NCI-H1092 (cell line): ENCODE measurements at places on chromosomes 1 and 21.

- peak; percentile 63 for DNase-seq
Measured at GRCh38 chr1:17239420-17239819, 9.5 kb upstream of the PADI3 start.

DNA sequence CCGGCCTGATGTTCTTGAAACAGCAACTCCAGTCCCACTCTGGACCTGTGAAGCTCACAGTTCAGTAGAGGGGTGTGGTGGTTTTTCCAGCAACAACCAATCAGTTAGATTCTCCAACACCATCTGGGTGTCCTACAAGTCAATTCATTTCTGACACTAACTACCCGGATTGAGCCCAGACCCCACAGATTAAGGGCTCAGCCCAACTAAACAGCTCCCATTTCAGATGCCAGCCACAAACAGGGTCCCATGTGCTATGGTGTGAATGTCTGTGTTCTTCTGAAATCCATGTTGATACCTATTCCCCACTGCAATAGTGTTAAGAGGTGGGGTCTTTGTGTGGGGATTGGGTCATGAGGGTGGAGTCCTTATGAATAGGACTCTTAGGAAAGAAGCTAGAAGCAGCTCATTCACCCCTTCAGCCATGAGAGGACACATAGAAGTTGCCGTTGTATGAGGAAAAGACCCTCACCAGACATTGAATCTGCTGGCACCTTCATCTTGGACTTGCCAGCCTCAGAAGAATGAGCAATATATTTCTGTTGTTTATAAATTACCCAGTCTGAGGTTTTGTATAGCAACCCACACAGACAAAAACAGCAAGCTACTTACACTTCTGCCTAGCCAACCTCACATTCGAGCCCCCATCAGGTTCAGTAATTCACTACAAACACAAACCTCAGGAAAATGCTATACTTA, 53.6 kb downstream of the IRF2BP2 start:
- no peak for DNase-seq

DNA sequence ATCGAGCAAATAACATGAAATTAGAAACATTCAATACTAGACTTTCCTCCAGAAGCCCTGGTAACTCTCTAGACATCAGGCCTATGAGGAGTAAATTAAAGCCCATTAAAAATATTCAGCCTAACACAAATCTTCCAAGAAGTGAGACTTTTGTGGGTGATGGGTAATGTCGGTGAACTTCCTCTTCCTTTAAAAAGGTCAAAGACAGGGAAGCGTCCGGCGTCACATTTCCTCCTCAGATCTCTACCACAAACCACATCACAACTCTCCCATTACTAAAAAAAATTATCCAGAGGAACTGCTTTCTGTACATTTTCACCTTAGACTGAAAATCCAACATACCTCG, 1.4 kb downstream of the EIF4G3 start:
- DNase-seq = no peak

- no peak for DNase-seq
Measured at GRCh38 chr1:119449971-119450370, 35.0 kb downstream of the HSD3B2 start.

DNA sequence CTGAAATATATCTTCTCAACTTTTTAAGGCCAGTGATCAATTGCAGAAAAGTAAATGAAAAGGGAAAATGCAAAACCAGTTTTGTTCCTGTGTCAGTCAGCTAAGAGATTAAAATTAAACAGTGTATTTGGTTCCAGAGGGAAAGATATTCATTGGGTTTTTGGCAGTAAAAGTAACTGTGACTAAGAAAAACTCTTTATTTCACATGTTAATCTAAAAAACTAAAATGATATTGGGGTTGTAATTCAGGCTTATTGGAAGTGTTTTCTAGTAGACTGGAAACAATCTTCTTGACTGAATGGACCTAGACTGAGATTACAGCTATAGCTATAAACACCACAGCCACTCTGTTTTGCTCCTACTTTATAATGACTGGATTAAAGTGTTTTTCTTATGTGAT, 413.9 kb downstream of the ADGRL2 start:
- no peak for DNase-seq

DNA sequence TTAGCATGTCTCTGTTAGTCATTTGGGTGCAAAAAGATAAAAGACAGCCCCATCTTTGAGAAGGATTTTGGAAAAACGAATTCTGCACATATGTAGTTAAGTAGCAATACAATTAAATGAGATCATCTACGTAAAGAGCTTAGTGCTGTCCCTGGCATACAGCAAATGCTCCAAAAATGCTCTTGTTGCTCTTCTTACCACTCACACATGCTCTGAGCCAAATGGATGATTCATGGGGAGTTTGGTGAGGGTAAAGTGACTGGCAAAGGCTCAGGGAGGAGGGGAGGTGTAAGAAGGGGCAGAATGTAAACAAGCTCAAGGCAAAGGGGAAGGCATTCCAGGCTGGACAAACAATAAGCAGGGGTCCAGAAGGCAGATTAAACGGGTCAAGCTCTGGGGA, 191.9 kb downstream of the AK5 start:
- DNase-seq = no peak

DNA sequence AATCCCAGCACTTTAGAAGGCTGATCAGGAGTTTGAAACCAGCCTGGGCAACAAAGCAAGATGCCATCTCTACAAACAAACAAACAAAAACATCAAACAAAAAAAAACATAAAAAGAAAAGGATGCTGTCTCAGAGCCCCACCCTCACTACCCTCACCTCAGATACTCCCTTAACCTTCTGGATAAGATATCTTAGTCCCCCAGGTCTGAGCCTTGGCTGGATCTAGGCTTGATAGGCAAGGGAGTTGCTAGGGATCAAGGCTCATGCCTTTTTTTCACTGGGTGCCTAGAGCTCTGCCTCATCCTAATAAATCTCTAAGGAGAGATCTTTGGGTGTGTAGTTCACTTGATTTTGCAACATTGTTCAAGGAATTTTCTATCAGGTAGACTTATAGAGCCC, 7.4 kb downstream of the HDAC1 start:
- no peak for DNase-seq

GRCh38 chr1:31306278-31306677, 9.4 kb downstream of the ZCCHC17 start:
- no peak for DNase-seq

DNA sequence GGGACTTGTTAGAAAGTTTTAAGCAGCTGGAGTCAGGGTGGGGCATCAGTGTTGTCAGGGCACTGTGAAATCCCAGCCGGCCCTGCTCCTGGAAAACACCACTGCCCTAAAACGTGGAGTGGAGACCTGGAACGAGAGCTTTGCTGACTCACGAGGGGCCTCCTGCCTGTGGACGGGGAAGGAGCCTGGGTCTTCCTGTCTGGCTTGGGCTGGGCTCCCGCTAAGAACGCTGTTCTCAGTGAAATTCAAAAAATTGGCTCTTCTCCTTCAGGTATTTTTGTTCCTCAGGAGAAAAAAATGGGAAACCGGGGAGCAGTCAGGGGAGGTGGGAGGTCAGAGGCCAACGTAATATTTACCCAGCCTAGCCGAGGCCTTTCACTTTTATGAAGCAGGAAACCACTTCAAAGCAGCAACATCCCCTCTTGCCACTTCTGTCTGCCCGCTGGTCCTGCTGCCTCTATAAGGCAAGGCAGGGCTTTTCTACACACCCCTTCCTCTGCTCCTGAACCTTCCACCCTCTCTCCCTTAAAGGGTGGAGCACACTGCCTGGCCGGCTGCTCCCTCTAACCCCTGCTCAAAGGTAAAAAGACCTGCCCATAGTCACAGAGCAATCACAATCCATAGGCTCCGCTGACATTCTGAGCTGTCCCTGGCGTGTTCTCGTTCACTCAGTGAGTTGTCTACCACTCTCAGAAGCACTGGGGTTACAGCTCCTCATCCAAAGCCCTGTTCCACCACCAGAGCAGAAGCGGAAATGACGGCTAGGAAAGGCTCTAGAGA, 8.0 kb downstream of the PLXNA2 start:
- no peak for DNase-seq

GRCh38 chr1:31707711-31708110, 3.9 kb upstream of the COL16A1 start:
- DNase-seq = no peak

GRCh38 chr1:205519541-205520131, 15.2 kb downstream of the CDK18 start:
- DNase-seq = no peak

GRCh38 chr1:6259491-6260362, 1.2 kb downstream of the GPR153 start:
- no peak for DNase-seq

- no peak for DNase-seq
Measured at GRCh38 chr1:34683616-34684015, 71.2 kb upstream of the GJB5 start.

DNA sequence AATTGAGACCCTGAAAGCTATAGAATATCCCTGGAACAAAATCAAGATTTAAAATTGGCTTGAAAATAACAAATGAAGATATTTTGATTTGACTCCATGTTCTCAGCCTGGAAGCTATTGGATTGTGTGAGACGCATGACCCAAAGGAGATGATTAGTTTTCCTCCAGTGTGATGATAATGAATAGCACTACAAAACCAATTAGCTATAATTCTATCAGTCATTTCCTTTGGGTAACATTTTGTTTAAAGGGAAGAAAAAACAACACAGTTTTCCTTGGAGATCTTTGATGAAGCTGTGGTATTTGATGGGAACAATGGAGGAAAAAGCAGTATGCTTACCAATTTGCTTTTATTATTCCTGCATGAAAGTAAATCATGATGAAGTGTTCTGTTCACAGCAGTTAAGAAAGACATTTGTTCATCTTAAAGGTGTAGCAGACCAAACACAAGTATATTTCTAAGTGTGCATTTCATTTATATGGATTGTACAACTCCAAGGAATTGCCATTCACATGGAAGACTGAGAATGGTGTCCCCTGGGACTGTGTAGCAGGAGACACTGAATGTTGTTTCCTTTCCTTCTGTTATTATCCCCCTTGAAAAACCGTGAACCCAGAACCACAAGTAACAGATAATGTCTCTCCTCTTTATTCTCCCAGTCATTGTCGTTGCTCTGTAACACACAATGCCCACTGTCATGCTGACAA, 111.4 kb downstream of the CACHD1 start:
- no peak for DNase-seq

- no peak for DNase-seq
Measured at GRCh38 chr1:209367061-209367772, 216.3 kb upstream of the CAMK1G start.

DNA sequence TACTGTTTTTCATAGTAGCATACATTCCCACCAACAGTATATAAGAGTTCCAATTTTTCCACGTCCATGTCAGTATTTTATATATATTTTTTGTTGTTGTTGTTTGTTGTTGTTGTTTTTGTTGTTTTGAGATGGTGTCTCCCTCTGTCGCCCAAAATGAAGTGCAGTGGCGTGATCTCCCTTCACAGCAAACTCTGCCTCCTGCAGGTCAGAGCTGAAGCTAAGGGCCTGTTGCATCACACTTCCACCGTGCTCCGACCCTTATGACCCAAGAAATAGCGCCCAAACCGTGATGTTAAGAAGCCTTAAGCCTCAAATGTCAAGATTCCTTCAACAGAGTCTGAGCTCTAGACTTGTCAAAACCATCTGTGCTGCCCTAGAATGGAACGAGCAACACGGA, 2032.3 kb downstream of the MRPL39 start:
- no peak for DNase-seq

- DNase-seq = no peak
Measured at GRCh38 chr1:229557200-229557850, 1.2 kb downstream of the ABCB10 start.

DNA sequence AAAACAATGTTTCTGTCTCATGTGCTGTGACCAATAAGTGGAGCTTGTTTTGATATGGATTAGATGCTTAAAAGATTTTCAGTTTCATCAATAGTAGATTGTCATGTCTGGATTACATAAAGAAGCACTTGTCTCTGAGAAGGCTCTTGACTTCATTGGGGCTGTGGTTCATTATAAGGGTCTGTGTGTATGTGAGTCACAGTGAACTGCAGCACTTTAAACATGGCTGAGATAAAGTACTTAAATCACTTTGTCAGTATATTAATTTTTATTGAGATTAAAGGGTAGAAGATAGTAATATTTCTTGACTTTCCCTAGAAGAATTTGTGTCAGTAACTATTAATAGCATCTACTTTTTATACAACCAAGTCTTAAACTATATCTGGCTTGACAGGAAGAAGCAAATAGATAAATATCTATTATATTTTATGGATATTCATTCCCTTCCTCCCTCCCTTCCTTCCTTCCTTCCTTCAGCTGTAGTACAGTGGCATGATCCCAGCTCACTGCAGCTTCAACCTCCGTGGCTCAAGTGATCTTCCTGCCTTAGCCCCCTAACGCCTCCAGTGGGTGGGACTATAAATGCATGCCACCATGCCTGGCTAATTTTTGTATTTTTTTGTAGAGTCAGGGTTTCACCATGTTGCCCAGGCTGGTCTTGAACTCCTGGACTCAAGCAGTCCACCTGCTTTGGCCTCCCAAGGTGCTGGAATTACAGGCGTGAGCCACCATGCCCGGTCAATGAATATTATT, 48.8 kb downstream of the ZFYVE9 start:
- DNase-seq = no peak
